NCI-H460 (cell line): ENCODE measurements at places on chromosomes 6 and 20. TPM values are rescaled to one million over a fixed set of nuclear protein-coding genes. Genes with fewer than 3 reads are reported as not detected.

DNA sequence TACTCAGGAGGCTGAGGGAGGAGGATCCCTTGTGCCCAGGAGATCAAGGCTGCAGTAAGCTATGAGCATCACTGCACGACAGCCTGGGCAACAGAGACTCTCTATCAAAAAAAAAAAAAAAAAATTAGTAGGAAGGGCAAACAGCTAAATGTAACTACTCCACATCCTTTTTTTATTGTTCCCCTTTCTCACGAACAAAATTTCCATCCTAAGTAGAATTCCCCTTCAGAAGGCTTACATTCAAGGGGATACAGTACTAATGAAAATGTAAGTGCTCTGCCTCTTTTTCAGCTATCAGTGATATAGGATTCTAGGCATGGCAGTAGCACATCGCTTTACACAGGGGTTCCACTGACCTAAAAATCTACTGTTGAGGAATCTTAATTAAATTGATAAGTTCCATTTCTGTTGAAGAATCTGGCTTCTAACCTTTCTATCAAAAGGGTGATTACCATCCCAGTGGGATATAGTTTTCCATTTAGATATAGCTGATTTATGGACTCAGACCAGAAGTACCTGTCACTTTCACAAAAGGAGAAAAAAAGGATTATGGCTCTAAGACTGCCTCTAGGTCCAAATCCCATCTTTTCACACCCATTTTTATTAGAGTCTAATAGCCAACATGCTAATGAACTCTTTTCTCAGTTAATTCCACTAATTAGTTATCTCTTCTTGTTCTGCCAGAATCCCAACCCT is 2.6 kb downstream of the B4GALT5 start:
- no peak for DNase-seq

DNA sequence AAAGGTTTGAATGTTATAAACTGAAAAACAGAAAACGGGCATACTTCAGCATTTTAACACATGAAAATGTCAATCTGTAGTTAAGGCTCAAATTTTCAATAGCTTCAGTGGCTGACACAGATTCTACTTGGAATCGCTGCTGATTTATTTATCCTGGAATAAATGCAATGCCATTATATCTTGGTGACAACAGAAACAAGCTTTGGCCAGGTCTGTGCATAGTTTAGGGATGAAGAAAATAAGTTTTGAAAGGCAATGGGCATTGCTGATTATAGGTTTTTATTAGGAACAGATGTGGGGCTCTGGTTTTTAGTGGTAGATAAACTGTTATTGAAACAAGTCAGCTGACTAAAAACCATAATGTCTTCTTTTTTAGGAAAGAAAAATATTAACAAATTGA is 96.8 kb upstream of the SOX4 start:
- DNase-seq: no peak

- DNase-seq: no peak
Measured at GRCh38 chr6:164926686-164927085, 382.7 kb downstream of the C6orf118 start.

DNA sequence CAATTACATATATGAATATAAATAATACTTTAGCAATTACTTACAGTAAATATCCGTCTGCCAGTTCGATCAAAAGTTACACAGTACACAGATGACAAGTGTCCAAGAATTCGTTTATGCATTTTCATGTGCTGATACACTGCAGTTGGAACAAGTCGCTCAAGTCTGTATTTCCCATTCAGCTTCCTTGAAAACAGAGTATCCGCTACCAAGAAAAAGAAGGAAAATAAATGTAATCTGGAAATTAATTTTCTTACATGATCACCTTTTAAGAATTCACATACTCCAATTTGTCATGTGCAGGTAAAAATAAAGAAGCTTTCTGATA is 35.3 kb downstream of the PHIP start:
- DNase-seq: no peak

DNA sequence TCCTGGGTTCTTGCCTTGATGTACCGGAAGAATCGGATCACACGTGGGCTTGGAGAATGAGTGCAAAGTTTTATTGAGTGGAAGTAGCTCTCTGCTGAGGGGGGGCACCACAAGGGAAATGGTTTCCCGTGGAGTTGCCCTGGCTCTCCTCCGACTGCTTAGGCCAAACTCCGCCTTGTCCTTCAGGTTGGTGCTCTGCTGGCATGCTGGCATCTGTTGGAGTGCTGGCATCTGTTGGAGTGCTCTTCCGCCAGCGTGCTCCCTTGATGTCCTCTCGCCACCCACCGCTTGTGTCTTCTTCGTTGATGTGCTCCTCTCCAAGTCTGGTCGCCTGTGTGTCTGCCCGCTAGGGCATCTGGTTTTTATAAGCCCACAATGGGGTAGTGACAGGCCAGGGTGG is 317.1 kb upstream of the HSF2 start:
- no peak for DNase-seq

DNA sequence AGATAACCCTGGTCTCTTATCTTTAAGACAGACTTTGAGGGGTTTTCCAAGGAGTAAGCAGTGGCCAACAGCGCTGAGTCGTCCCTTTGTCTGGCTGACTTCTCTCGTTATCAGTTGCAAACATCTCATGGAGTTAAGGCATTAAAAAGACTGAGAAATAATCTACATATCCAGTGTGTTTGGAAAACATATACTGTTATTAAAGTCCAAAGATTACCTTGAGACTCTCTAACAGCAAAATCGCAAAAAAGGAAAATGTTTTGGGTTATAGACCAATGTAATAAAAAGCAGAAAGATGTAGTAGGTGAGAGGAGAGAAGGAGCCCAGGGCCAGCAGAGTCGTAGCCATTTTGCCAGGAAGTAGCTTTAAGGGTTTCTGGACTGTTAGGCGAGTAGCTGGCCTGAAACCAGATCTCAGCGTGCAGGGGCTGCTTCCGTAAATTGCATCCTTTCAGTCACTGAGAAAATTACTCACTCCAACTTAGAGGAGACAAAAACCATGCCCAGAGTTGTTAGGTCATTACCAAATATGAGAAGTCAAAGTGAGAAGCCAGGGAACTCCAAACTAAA is 24.6 kb downstream of the MYLK4 start:
- DNase-seq: no peak

GRCh38 chr6:162973151-162973872 is 245.5 kb downstream of the PACRG start:
- no peak for DNase-seq

GRCh38 chr6:4610256-4610655 is 165.9 kb upstream of the CDYL start:
- no peak for DNase-seq

DNA sequence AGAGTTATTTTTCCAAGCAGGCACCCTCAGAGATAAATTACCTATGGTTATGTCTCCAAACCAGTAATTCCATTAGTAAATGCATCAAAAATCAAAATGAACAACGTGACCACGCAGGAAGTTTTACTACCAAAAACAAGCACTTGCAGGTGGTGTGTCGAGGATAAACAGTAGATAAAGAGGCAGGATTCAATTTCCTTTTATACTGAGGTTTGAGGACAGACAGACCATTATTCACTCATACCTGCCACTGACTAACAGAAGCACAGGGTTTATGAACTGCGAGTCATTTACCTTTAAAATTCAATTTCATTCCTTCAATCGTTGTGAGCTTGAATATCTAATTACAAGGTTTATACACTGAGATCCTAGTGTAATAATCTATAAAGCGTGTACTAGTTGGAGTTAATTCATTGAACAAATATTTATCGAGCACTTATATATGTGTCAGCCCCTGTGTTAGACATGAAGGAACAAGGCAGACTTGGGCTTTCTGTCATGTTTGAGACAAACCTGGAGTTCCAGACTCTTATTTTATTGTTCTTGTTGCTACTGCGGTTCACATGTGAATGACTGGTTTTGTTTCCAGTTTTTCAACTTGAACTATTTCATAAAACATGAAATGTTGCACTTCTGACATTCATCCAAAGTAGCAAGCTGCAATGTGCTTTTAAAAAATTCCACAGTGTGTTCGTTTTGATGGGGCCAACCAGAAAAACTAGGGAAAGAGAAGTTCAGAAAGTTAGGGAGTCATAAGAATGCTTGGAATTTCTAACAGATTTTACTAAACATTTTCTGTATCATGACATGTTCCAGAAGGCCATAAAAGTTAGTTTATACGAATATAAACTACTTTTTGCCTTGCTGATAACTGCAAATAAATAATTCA is 205.6 kb downstream of the UST start:
- DNase-seq: no peak

Gene SEL1L2
- not detected in 2 replicates for total RNA-seq

Gene UTRN
- total RNA-seq: 24.6 and 29.5 TPM in 2 replicates

Gene HTR1E
- total RNA-seq: not detected in 2 replicates

Gene SMLR1
- total RNA-seq: not detected in 2 replicates

Gene SIRPG
- total RNA-seq: not detected in 2 replicates

Gene ADGRG6
- total RNA-seq: 73.8 and 78.7 TPM in 2 replicates

Gene REM1
- not detected in 2 replicates for total RNA-seq

Gene TCP11
- total RNA-seq: not detected in 2 replicates

Gene RIMS4
- total RNA-seq: 0.20 and 0.35 TPM in 2 replicates
